ENCODE measurements at places on chromosomes 3 and 15.

GRCh38 chr3:12916159-12916558, 74.8 kb upstream of the RPL32 start:
- DNase-seq, result no peak

- DNase-seq, result no peak
Measured at GRCh38 chr3:184377374-184377773, 633 bp downstream of the THPO start.

DNA sequence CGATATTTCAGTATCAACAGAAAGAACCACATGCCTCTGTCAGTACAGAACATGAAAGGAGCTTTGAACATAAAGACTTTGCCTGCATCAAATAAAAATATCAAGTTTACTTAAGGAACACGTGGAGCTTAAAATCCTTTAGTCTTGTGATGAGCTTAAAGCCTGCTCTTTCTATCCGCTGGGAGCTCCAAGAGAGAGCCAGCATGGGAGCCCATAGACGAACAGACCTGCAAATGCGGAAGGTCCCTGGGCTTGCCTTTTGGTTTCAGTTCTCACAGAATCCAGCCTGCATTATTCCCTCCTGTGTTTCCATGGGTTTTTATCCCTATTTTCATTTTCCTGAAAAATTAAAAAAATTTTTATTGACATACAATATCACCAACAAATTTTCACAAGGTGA, 530.6 kb upstream of the RGMA start:
- DNase-seq, result no peak

GRCh38 chr3:82222401-82222800, 461.0 kb upstream of the GBE1 start:
- no peak for DNase-seq

GRCh38 chr3:183455089-183455488, 26.7 kb upstream of the MCF2L2 start:
- no peak for DNase-seq

DNA sequence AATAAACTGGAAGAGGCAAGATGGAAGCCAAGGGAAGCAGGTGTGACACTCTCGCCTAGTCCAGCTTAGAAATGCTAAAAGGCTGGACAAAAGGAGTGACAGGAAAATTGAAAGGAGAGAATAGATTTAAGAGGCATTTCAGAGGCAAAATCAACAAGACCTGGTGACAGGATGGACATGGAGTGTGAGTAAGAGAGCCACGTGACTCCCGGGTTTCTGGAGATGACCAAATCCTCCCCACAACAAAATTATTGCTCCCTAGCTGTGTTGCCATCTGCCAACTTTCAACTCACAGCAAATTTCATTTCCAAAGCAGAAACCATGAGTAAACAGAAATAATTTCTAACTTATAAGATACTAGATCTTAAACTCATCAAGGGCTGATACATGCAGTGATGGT, 52.6 kb downstream of the MTHFS start:
- no peak for DNase-seq

DNA sequence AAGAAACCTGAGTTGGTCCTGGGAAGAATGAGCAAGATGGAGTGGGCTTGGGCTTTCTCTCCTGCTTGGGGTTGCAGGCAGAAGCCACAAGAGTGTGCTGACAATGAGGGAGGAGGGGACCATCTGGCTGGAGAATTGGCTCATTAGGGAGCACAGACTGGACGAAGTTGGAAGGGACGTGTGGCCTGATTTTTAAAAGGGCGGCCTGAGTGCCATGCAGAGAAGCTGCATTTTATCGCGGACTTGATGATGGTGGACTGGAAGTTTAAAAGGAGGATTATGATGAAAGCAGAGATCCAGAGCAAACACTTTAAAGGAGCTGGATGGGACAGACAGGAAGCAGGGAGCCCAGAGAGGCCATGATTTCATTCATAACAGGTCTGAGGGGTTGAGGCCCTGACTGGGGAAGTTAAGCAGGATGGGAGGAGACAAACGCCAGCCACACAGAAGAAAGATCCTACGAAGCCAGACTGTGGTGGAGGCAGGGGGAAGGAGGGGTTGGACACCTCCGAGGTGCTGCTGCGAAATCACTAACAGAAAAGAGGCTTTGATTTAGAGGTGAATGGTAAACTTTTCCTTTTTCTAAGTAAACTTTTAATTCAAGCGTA, 23.6 kb downstream of the TLNRD1 start:
- no peak for DNase-seq

DNA sequence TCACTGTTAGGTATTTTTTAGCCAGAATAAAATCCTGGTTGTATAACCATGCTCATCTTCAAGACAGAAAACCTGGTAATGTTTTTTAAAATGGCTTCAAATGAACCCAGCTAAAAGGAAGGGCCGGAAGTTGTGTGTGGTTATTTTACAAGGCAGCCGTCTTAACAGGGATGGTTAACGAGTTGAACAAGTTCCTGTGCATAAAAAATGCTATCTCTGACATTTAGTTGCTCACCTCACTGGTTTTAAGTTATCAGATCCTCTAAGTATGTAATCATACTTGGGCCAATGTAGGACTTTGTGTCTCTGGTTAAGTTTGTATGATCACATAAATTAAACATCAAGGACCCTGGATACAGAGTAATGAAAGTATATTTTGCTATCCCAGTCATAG, 2.1 kb downstream of the ATP11B start:
- DNase-seq, result no peak

DNA sequence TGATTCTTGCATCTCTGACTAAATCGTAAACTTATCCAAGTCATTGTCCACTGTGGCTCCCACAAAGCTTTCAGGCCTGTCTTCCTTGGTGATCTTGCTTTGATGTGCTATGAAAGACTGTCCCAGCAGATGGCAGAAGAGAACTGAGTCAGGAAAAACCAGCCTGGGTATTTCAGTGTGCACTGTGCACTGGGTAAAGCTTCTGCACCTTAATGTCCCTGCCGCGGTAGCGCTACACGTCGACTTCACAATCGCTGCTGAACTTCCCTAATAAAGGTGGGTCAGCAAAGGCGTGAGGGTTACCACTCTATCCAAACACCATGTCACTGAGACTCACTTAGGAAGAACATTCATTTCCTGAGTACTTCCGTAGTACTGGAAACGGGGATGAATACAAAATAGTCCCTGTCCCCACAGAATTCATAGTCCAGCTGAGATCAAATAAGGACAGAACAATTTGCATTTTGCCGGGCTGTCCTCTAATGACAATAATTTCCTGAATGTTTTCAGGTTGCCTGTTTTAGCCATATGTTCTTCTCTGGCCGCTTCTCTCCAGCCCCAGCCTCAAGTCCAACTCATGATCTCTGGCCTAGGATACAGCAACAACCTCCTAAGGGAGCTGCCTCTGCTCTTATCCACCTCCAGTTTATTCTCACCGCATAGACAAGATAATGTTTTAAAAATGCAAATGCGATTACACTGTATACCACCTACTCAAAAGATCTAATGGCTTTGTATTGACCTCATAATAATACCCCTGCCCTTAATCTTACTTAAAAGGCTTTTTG, 83.6 kb upstream of the AKAP13 start:
- peak; percentile 62 for DNase-seq

GRCh38 chr15:23518104-23518503, 47.4 kb upstream of the MKRN3 start:
- no peak for DNase-seq

DNA sequence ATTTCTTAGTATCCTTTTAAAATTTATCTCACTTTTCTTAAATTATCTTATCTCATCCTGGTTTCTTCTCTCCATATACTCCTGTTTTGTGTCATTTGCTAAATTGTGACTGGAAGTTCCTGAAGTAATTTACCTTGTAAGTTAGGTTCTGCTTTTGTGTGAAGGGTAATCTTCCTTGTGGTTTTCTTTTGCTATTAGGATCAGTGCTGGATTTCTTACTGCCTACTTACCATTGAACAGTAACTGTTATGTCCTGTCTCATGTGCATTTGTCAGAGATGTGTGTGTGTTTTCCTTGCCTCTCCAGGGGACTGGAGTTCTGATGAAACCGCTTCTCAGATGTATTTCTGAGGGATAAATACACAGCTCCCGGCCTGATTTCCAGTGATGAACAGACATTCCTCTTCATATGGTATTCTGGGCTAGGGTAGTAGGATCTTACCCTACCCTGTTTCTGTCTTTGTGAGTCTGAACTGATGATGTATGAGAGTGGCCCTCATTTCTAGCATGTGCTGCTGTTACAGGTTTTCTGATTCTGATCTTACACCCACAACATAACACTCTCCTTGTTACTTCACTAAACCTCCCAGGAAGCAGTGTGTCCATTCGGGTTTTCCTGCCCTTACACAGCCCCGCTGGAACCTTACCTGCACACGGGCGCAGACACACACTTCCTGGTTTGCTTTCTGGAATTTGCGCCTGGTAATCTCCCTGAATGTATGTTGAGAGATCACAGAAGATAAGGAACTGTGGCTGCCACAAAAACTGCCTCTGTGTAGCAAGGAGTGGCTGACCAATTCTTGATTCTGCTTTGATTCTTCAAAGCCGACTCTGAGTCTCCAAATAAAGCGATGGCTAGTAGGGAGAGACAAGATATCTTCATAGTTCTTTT, 14.7 kb downstream of the PAK2 start:
- DNase-seq, result no peak

- no peak for DNase-seq
Measured at GRCh38 chr15:38401106-38401505, 52.8 kb upstream of the FAM98B start.

DNA sequence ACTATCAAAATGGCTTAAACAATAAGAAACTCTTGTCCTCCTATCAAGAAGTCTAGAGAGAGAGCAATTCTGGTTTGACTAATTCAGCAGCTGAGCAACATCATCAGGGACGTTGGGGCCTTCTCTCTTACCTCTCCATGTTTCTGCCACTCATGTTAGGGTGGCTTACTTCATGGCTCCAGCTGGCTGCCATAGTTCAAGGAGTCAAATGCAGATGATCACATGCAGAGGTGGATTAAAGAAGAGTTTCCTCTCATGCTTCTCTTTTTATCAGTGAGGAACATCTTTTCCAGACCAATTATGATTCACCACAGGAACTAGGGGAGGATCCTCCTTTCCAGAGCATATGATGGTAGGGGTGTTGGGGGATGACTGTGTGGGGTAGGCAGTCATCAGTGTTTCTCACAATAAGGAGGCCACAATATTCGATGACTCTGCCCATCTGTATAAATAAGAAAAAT, 45.5 kb downstream of the NEK11 start:
- peak; percentile 21 for DNase-seq

GRCh38 chr3:124082343-124082742, 90.4 kb upstream of the ROPN1 start:
- DNase-seq, result no peak

DNA sequence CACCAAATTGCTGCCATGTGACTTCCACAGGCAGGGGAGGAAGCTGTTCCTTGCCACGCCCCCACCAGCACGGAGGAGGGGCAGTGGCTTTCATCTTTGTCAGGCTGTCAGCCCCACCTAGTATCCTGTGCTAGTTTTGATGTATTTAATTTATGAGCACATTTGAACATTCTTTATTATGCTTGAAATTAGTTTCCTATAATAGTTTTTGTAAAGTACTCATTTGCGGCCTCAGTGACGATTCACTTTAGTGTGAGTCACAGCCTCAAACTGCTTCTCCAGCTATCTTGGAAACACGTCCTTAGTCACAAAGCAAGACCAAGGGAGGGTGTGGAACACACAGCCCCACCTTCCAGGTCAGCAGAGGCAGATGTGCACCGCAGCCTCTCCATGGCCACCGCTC, 239.9 kb upstream of the ATP10A start:
- DNase-seq, result no peak

GRCh38 chr15:71889385-71889784, 79.0 kb downstream of the NR2E3 start:
- no peak for DNase-seq

GRCh38 chr15:37140531-37141058, 40.2 kb upstream of the MEIS2 start:
- no peak for DNase-seq

DNA sequence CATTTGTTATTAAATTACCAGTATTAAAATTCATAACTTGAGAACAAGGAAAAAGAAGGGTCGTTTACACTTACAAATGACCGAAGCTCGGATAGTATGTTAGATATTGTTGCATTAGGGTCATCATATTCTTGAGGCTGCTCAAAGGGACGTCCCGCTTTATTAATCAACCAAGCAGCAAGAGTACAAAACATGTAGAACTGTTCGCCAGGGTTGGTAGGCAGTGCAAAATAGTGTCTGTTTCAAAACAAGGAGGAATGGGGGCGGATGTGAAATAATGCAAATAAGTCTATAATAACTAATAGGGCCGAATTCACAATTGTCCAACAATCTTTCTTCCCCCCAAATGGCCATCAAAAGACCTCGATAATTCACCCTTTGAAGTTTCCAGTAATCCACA, 2.9 kb downstream of the IFT57 start:
- DNase-seq, result no peak

DNA sequence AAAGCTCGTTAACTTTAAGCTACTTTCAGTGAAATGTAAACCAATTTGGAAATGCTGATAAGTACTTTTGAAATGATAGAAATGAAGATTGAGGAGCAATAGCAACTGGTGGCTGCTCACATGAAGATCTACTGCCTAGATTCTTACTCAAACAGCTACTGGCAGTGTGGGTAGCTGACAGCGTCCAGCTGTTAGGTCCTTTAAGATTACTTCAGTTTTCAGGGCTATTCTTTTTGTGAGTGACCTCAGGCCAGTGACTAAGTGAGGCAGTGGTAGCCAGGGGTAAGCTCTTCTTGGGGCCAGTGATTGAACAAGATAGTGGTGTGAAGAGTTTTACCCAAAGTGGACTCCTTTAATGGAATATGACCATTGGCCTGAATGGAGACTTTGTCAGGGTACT, 41.3 kb downstream of the NECTIN3 start:
- no peak for DNase-seq

GRCh38 chr3:1446531-1446930, 353.7 kb downstream of the CNTN6 start:
- no peak for DNase-seq

DNA sequence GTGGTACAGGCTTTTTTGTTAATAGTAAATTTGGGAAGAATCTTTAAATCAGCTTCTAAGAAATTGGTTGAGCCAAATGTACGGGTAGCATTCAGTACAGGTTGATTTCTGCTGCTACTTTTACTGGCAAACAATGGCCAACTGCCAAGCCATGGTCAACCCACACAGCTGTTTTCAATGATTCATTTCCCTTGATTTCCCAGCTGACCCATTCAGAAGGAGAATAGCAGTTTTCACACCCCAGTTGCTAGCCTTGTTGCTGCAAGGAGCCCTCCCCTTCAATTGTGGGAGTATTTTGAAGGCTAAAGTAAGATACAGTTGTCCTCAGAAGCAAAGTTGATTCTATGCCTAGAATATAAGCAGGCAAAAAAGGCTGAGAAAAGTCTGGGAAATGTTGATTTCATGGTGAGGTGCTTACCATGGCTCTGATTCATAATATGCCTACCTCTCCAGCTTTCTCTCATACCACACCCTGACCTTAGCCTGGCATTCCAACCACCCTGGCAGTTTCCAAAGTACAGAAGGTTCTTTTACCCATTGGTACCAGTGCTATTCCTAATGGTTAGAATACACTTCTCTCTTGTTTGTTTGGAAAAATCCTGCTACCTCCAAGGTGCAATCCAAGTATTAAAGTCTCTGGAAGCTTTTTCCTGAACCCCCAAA, 320.3 kb upstream of the TGFBR2 start:
- DNase-seq, result peak; percentile 78

DNA sequence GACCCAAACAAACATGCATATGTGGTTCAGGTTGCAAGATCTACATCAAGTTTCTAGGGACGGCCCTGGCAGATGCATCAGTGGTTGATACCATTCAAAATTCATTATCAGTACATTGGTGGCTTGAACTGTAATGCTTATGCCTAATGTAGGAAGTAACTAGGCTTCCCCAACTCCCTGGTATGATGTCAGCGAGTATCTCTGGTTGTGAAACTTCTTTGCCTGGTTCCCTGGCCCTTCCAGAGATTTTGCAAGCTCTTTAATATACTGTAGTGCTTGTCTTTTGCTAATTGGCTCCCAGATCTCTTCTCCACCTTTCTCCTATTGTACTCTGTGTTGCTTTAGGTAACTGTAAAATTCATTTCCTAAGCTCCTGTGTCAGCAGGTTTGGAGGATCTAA, 114.8 kb upstream of the RARB start:
- DNase-seq, result no peak
